ENCODE measurements at places on chromosomes 12 and 14.

DNA sequence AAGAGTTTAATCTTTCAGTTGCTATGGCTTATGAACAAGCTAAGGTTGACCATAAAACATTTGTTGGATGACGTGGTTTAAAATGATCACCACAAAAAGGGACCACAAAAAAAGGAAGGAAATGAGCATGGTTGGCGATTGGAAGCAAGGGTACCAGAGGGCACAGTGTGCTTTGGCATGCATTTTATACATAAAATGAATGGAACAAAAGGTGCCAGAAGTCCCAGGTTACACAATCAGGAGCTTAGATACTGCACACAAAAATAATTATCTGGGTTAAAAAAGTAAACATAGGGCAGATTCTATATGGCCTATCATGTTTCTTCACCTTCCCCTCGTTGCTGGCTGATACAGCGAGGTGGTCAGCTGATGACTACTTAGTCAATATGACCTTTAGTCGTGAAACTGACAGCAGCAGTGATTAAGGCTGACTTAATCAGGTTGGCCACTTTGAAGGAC, 50.7 kb downstream of the ZC3H14 start:
- DNase-seq: no peak

DNA sequence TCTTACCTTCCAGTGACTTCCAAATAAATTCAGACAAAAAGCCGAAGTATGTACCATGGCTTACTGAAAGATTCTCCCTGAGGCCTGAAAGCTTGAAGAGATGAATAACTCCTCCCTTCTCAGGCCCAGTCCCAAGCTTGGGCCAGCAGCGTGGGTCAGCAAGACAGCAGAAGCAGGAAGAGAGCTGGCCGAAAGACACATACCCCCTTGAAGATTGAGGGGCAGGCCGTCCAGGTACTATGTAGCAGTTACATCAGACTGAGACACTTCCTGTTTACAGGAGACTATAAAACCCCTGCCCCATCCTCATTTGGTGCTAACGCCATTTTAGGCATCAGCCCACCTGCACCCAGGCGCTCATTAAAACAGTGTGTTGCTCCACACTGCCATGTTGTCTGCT, 15.0 kb downstream of the NDUFA12 start:
- no peak for DNase-seq

DNA sequence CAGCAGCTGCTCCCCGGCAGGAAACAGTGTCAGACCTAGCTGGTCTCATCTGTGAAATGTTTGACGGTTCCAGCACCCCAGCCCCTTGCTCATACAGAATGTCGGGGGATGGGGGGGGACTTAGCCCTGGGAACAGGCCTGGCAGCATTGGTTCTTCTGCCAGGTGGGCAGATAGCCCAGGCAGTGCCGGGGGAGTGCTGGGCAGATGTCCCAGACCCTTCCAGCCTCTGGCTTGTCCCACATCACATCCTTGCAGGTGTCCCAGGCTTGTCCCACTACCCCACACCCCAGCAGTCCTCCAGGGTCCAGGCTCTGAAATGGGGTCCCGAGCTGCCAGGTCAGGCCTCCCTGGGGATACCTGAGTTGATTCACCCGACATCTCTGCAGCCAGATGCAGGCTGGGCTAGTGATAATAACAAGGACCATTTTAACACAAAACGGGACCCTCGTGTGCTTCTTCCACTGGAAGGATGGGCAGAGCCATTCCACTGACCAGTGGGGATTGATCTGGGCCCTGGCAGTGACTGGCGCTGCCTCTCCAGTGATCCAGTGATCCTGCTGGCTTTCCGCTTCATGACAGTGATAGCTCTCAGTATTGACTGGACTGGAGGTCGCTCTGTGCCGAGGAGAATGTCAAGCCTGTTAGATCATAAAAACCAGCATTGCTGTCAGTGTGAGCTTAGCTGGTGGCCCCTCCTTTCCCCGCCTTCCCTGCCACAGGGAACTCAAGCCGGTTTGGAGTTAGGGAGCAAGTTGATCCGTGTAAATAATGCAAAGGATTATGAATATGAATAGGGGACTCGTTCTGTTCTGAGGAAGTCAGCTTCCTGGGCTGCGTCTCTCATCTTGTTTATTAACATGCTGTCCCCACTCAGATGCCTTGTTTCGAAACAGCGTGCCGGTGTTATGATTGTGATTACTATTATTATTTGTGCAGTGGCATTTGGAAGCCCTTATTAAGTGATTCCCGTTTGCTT, 180.6 kb downstream of the AACS start:
- DNase-seq: no peak

GRCh38 chr12:123943816-123944215, 28.8 kb downstream of the CCDC92 start:
- DNase-seq: no peak

DNA sequence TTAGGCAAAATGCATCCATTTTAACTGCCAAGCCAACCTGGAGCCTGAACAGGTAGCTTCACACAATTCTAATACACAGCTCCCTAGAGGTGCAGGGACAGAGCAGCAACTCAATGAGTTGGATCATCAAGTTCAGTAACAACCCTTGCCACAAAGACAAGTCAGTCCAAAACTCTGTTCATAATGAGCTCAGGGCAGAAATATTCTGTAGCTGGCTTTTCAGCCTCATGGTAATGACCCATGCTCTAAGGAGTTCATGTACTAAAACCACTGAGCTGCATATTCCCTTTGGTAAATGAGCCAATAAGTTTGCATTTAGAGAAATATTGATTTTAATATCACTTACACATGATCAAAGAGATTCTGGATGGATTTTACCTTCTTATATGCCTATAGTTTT, 316.1 kb downstream of the SEC23A start:
- DNase-seq: no peak

DNA sequence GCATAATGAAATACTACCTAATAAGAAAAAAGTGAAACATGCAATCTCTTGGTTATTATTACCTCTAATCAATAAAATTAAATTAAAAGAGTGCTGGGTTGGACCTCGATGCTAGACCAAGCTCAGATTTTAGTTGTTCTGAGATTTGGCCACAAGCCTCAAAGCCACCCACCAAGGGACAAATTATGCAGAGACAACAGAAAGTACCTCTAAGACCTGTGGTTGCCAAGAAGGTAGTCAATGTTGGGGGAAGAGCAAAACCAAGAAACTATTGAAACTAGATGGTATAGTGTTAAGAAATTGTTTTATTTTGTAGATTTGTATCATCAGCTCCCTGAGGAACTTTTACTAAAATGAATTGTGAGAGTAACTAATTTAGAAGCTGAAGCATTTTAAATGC, 43.8 kb upstream of the ARID2 start:
- no peak for DNase-seq

DNA sequence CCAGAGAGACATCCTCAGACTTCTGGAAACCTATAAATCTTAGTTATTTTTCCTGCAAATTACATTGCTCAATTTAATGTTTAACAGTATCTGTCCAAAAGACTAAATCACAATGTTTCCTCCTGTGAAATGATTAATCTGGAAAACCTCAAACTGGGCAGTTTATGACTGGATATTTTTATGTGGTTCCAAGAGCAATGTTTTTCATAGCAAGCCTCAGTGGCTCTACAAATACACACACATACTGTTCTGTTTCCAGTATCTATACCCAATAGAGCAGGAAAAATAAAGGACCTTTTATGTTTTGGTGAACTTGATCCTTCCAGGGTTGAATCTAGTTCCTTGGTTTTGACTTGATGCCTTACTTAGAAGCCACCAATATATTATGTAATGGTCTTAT, 9.2 kb downstream of the NID2 start:
- no peak for DNase-seq

- DNase-seq: no peak
Observed at GRCh38 chr12:5567016-5567725, 135.3 kb downstream of the NTF3 start.

DNA sequence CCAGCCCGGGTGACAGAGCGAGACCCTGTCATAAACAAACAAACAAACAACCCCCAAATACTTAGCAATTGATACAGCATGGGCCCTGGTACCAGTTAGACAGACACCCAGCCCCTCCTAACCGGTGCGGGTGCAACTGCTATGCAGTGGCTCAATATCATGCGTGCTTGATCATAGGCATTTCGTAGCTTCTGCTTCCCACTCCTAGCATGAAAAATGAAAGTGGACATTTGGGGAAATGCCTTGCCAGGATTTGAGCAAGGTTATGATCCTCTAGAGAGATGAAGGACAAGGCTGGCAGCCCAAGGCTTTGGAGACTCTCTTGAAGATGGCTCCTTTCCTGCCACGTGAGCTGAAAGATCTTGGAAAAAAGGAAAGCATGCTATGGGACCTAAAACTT, 13.7 kb downstream of the FGF6 start:
- DNase-seq: no peak

DNA sequence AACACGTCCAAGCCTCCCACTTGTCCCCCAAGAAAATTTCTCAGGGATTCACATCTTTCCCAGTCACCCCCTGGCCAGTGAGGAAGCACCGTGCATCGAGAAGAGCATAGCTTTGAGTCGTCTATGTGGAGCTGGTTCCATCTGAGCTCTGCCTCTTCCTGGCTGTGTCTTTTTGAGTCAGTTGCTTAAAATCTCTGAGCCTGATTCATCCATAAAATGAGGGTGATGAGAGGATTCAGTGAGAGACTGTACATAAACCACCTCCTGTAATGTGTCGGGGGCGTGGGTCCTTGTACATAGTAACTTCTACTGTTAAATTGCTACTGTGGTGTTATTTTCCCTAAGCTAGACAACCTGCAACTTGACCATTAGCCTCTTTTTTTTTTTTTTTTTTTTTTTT, 13.8 kb downstream of the CD9 start:
- DNase-seq: no peak

DNA sequence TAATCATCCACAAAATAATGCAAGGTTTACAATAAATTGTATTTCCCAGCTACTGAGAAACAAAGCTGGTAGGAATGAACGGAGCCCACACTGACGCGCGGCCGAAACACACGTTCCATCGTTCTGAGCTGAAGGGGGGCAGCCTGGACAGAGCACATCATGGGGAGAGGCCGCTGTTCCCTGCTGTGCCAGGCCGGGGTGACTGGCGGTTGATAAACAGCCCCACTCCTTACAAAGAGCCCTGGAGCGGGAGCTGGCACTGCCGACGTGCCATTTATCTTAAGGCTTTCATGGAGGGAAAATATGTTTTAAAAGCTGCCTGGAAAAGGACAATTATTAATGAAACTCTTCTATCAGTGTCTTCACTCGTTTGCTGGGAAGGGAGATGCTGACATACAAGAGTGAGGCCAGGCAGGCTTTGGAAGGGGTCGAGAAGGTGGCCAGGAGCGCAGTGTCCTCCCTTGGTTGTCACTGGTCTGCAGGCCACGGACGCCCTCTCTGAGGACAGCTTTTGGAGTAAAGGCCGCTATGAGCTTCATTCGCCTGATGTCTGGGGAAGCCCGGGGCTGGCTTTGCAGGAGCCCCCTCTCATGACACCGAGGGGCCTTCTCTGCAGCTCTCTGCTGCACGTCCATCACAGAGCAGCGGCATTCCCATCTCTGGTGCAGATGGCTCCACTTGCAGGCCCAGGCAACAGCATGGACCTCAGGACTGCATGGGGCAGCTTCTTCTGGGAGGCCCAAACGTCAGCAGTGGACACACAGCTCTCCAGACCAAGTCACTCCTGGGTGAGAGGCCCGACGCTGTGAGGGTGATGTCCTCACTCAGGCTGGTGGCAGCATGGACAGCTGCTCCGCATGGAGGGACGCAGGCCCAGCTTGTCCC, 355.3 kb upstream of the SFSWAP start:
- no peak for DNase-seq

DNA sequence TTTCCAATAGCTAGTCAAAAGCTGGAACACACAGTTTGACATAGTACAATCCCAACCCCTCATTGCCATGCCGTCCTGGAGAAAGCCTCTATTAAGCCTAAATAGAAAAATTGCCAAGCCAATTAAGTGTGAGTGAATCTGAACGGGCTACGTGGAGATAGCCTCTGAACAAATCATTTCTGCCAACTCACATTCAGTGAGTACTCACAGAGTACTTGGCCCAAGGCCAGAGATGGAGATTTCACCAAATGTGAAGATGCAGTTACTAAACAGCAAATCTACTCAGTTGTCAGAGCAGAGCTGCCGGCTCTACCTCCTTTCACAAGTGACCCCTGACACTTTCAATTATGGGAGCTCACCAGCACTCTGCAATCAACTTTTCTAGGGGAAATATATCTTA, 350.0 kb downstream of the GALC start:
- DNase-seq: no peak

DNA sequence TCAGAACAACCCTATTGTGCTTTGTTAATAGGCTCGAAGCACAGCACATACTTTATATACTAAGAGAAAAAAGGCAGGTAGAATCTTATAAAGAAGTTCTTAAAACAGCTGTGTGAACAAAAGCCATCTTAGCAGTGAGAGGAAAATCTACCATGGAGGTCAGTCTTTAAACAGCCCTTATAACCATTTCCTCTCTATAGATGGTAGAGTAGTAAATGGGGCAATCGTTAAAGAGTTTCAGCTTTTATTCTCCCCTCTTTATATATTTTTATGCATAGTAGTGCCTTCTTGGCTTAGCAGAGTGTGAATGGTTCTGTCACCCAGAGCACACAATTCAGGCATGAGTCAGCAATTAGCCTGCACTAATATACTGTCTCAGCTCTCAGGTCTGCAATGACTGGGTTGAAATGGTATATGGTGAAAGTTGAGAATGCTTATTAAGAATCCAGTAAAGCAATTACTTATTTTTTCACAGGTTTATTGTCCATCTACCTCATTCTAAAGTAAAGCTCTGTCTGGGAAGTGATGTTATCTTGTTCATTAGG, 305.0 kb downstream of the NELL2 start:
- DNase-seq: no peak

- no peak for DNase-seq
Observed at GRCh38 chr14:91614187-91614586, 104.1 kb upstream of the PPP4R3A start.

DNA sequence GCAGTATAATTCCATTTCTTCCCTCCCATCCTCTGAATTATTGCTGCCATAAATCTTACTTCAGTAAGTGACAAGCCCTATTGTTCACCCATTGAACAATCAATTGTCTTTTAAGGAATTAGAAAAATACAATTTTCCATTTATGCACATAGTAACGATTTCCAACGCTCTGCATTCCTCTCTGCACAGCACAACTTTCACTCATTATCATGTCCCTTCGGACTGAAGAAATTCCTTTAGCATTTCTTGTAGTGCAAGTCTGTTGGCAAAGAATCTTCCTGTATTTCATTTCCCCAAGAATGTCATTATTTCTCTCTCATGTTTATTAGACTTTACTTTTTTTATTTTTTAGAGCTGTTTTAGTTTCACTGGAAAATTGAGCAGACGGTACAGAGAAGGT, 252.1 kb upstream of the RTL1 start:
- no peak for DNase-seq

GRCh38 chr12:120497524-120498150, 1.7 kb downstream of the DYNLL1 start:
- no peak for DNase-seq

- DNase-seq: no peak
Observed at GRCh38 chr14:90759370-90760077, 56.7 kb downstream of the TTC7B start.

GRCh38 chr14:74083784-74084276, 423 bp downstream of the ALDH6A1 start:
- no peak for DNase-seq

DNA sequence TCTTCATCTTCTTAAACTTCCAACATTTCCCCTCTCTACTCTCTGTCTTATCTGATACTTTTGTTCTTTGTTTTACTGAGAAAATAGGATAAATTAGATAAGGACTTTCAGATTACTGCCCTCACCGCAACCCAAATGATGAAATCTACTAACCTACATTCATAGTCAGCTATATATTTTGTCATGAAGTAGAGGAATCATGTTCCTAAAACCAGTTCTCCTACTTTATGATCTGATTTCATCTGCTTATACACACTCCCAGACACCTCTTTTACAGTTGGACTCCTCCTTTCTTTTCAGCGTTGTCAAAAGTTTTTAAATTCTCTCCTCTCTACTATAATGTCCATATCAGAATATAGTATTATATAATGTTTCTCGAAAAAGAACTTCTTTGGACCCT, 29.7 kb downstream of the MGAT4C start:
- DNase-seq: no peak

All from activated naive CD4-positive, alpha-beta T cell (primary cell).